ENCODE measurements at places on chromosomes 6 and 20. TPM values are rescaled to one million over a fixed set of nuclear protein-coding genes. Genes with fewer than 3 reads are reported as not detected.

DNA sequence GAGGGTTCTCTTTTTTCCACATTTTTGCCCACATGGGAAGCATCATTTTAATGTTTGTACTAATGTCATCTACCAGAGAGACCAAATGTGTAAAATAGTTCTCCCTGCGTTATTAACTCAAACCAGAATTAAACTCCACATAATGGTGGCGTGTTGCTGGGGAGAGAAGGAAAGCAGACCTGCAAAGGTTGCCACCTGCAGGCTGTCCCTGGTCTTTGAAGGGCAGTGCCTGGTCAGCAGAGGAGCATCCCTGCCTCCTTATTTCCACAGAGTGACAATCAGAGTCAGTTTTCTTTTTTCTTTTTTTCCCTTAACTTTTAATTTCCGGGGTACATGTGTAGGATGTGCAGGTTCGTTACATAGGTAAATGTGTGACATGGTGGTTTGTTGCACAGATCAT lies 214.5 kb downstream of the TBX18 start:
- H3K27me3 ChIP-seq, result no peaks in the 10 kb centered on the region
- H3K36me3 ChIP-seq, result no peaks in the 10 kb centered on the region
- DNase-seq, result no peak
- no peak overlapping the region for H3K4me3 ChIP-seq
- H3K4me1 ChIP-seq, result no peaks in the 10 kb centered on the region
- H3K27ac ChIP-seq, result no peak overlapping the region

- H3K27me3 ChIP-seq, result no peaks in the 10 kb centered on the region
- no peak overlapping the region for H3K4me3 ChIP-seq
- H3K4me1 ChIP-seq, result no peaks in the 10 kb centered on the region
- DNase-seq, result no peak
- H3K27ac ChIP-seq, result no peak overlapping the region
- H3K36me3 ChIP-seq, result peaks cover 68% of the 10 kb centered on the region
Observed at GRCh38 chr20:25011831-25012241, 19.3 kb upstream of the APMAP start.

GRCh38 chr6:148545901-148546300 lies 200.9 kb upstream of the UST start:
- H3K36me3 ChIP-seq, result no peaks in the 10 kb centered on the region
- H3K27me3 ChIP-seq, result no peaks in the 10 kb centered on the region
- no peaks in the 10 kb centered on the region for H3K4me1 ChIP-seq

DNA sequence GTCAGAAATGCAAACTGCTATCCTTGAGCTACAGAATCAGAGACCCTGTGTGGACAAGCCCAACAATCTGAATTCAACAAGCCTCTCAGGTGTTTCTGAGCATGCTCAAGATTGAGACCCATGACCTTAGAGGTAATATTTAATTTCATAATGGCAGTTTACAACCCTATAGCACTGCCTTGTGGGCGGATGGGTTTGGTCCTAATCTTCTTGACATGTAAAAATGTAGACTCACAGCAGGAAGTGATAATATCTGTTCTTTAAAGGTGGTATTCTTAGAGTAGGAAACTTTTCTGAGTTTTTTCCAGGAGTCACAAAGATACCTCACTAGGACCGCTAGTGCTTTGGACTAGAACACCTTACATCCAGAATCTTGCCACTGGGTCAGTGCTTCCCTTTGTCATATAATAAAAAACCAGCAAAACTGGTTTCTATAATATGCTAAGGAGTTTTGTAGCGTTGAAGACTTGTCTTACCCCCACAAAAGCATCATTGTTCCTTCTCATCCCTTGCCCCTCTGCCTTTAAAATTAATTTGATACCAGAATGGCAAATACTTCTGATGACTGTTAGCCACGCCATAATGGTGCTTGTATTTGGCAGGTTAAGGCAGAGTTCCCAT lies 52.6 kb downstream of the E2F3 start:
- H3K27me3 ChIP-seq, result no peaks in the 10 kb centered on the region
- peaks cover 21% of the 10 kb centered on the region for H3K4me1 ChIP-seq
- H3K27ac ChIP-seq, result no peak overlapping the region
- no peaks in the 10 kb centered on the region for H3K36me3 ChIP-seq
- DNase-seq, result peak; percentile 30

DNA sequence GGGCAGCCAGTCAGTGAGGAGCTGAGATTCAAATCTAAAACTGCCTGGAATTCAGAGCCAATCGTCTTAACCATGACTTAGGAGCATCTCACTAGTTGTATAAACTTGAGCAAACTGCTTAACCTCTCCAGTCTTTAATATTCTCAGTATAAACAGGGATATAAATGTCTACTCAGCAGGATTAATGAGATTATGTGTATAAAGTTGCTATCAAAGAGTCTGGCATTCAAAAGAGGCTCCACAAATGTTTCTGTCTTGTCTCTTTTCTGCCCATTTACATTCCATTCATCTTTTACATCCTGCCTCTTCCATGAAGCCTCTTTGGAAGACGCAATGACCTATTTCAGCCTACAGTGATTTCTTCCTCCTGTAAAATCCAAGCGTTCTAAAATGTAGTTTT lies 66.9 kb downstream of the BLOC1S5 start:
- no peaks in the 10 kb centered on the region for H3K36me3 ChIP-seq
- DNase-seq, result no peak
- no peaks in the 10 kb centered on the region for H3K27me3 ChIP-seq
- no peak overlapping the region for H3K27ac ChIP-seq

- no peak for DNase-seq
- no peaks in the 10 kb centered on the region for H3K27me3 ChIP-seq
- no peak overlapping the region for H3K4me3 ChIP-seq
- no peak overlapping the region for H3K27ac ChIP-seq
- H3K4me1 ChIP-seq, result no peaks in the 10 kb centered on the region
- no peaks in the 10 kb centered on the region for H3K36me3 ChIP-seq
Observed at GRCh38 chr6:71482742-71483141, 194.1 kb downstream of the OGFRL1 start.

- DNase-seq, result no peak
- H3K27me3 ChIP-seq, result no peaks in the 10 kb centered on the region
- no peaks in the 10 kb centered on the region for H3K4me1 ChIP-seq
- H3K4me3 ChIP-seq, result no peak overlapping the region
- H3K27ac ChIP-seq, result no peak overlapping the region
- no peaks in the 10 kb centered on the region for H3K36me3 ChIP-seq
Observed at GRCh38 chr6:3803627-3804468, 45.3 kb upstream of the FAM50B start.

DNA sequence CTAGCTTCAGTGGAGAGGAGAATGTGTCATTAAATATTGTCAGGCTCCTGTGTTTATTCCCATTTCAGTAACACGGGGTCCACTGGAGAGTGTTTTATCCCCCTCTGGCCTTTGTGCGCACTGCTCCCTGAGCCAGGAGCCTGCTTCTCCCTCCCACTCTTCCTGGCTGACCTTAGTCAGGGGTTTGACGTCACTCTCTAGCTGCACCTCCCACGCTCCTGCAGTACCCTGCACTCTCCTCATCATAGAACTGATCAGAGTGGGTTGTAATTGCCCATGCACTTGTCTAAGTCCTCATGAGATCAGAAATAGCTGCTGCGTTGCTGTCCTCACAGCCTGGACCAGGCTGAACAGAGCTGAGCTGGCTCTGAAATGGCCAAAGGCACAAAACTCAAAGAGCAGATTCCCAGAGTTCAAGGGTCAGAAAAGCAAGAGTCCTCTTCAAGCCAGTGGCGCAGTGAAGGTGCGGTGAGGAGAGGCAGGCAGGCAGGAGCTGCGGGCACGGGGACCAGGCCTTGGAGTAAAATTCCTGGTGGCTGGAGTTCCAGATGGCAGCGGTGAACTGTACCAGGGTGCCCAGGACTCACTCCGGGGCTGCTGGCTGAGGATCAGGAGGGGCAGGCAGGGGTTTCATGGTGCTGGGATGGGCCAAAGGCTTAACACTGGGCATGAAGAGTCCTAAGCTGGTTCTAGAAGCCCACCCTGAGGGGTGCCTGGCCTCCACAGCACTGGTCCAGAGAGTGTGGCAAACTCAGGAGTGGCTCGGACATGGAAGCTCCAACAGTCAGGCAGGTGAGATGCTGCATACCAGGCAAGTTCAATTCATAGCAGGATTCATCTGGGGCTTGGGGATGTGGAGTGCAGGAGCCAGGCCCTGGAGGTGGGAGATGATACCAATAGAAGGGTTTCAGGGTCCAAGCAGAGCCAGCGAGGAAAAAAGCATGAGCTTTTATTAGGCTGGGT lies 170.9 kb downstream of the SCP2D1 start:
- DNase-seq, result no peak
- H3K4me1 ChIP-seq, result no peaks in the 10 kb centered on the region
- no peak overlapping the region for H3K4me3 ChIP-seq
- H3K36me3 ChIP-seq, result no peaks in the 10 kb centered on the region
- H3K27ac ChIP-seq, result no peak overlapping the region
- H3K27me3 ChIP-seq, result no peaks in the 10 kb centered on the region

DNA sequence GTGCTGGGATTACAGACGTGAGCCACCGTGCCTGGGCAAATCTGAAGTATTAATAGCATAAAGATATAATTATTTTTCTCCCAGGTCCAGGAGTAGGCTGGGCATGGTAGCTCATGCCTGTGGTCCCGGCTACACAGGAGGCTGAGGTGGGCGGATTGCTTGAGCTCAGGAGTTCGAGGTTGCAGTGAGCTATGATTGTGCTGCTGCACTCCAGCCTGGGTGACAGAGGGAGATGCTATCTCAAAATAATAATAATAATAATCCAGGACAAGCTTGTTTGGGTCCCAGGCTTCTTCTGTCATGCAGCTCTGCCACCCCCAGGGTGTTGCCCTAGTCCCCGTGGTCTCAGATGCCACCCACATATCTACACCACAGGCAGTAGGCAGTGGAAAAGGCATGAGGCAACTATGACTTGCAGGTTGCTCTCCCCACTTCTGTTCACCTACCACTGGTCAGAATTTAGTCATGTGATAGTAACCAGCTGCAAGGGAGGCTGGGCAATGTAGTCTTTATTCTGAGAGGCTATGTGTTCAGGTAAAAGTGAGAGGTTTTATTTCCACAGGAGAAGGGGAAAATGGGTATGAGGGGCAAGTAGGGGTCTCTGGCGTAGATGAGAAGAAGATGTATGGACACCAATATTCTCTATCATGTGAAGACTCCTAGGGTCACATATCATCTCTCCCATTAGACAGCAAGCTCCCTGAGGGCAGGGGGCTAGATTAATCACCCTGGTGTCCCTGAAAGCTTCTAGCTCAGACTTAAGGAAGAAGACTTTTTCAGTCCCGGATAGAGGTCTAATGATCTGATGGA lies 25.7 kb downstream of the TCF15 start:
- no peak overlapping the region for H3K27ac ChIP-seq
- DNase-seq, result no peak
- no peaks in the 10 kb centered on the region for H3K27me3 ChIP-seq
- H3K36me3 ChIP-seq, result no peaks in the 10 kb centered on the region
- H3K4me3 ChIP-seq, result no peak overlapping the region

DNA sequence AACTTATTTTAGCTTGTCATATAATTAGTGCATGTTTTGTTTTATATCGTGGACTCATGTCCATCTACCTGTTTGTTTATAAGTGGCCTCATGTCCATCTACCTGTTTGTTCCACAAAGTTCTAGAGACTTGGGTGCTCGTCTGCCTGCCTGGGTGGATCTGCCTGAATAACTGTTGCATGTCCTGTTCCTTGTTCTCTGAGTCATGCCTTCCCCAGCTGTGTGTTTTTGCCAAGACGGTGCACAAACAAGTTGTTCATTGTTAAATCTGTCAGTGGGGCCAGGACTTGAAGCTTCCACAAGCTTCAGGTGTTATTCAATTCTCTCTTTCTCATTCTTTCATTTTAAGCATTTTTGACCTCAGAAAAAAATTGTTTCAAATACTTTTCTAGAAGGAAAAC lies 358.0 kb upstream of the CITED2 start:
- no peak overlapping the region for H3K27ac ChIP-seq
- no peaks in the 10 kb centered on the region for H3K4me1 ChIP-seq
- H3K36me3 ChIP-seq, result no peaks in the 10 kb centered on the region

DNA sequence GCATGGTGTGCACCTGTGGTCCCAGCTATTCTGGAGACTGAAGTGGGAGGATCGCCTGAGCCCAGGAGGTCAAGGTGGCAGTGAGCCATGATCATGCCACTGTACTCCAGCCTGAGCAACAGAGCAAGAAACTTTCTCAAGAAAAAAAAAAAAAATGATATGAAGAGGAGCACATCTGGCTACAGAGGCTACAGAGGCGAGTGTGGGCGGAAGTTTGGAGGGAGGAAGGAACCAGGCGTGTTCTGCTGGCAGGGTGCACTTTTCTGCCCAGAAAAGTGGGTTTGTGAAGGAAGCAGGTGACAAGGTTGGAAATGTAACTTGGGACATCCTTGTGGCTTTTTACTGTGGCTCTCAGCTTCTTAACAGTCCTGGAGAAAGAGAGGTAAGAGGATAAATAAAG lies 96.7 kb downstream of the SNX5 start:
- peaks cover 3% of the 10 kb centered on the region for H3K4me1 ChIP-seq
- H3K27ac ChIP-seq, result no peak overlapping the region
- H3K27me3 ChIP-seq, result no peaks in the 10 kb centered on the region
- H3K4me3 ChIP-seq, result no peak overlapping the region

GRCh38 chr6:126176282-126176681 lies 163.6 kb upstream of the CENPW start:
- H3K4me3 ChIP-seq, result no peak overlapping the region
- no peak overlapping the region for H3K27ac ChIP-seq
- no peaks in the 10 kb centered on the region for H3K4me1 ChIP-seq

GRCh38 chr20:33865761-33866370 lies 54.7 kb downstream of the CHMP4B start:
- no peaks in the 10 kb centered on the region for H3K36me3 ChIP-seq
- DNase-seq, result no peak
- no peak overlapping the region for H3K4me3 ChIP-seq
- H3K4me1 ChIP-seq, result peaks cover 8% of the 10 kb centered on the region
- H3K27ac ChIP-seq, result no peak overlapping the region

GRCh38 chr6:33620158-33620855 lies 815 bp upstream of the ITPR3 start:
- no peaks in the 10 kb centered on the region for H3K36me3 ChIP-seq
- peak overlapping the region; percentile 82 for H3K4me3 ChIP-seq
- H3K27ac ChIP-seq, result peak overlapping the region; percentile 92
- peak; percentile 33 for DNase-seq

GRCh38 chr6:4412488-4412887 lies 277.1 kb upstream of the ECI2 start:
- no peak for DNase-seq
- no peaks in the 10 kb centered on the region for H3K36me3 ChIP-seq
- H3K4me3 ChIP-seq, result no peak overlapping the region
- H3K4me1 ChIP-seq, result no peaks in the 10 kb centered on the region
- no peaks in the 10 kb centered on the region for H3K27me3 ChIP-seq

GRCh38 chr20:58399926-58400325 lies 10.9 kb downstream of the VAPB start:
- H3K27me3 ChIP-seq, result no peaks in the 10 kb centered on the region
- no peak for DNase-seq
- no peak overlapping the region for H3K27ac ChIP-seq
- H3K36me3 ChIP-seq, result no peaks in the 10 kb centered on the region

PSORS1C1 gene
- total RNA-seq, result not detected

IRF4 gene
- total RNA-seq, result 8.5 TPM

MTG2 gene
- total RNA-seq, result 48.5 TPM

SLC17A4 gene
- total RNA-seq, result not detected

AKAP12 gene
- 0.96 TPM for total RNA-seq
